ENCODE measurements at places on chromosomes 12 and 14. TPM values are rescaled to one million over a fixed set of nuclear protein-coding genes. Genes with fewer than 3 reads are reported as not detected.

Gene MMP14
- 158 TPM for total RNA-seq

Gene GPR132
- total RNA-seq, result 5.1 TPM

DNA sequence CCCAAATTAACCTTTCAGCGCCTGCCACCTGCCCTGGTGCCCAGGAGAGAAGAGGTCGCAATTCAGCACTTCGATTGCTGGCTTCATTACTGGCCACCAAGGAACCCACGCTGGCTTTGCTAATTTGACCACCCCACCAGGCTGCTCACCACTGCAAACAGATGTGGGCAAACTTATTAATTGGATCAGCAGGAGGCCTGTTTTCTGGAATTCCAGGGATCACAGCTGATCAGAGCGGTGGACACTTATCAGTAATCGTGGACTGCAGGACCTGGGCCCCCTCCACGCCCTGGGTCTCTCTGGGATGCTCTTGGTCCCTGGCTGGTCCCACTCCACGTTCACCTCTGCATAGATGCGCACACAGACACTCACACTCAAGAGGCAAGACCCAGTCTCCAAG lies 27.8 kb downstream of the BEGAIN start:
- no peak for DNase-seq

GRCh38 chr12:6759741-6760140 lies 6.4 kb upstream of the PTMS start:
- no peak for DNase-seq

DNA sequence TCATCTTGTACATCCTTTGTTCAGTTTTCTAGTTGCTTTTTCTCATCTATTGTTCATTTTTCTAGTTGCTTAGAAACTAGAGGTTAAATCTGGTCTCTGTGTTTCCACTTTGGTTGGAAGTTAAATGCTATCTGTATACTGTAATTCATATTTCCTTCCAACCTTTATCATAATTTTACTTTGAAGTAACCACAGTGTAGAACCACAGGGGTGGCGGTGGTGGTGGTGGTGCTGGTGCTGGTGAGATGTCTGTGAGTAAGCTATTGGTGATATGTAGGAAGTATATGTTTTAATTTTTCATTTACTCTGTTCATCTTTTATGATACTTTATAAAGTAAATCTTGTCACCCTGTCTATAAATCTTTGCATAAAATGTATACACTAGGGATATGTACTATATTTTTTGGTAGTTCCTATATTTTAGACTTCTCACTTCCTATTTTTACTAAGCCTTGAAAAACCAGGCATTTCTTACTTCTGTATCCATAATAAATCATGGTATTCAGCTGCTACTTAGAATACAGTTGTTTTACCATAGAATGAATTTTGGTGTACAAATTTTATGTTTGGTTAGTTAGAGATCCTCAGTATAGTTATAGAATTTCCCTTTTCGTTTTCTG lies 31.9 kb downstream of the CCDC91 start:
- DNase-seq, result no peak

DNA sequence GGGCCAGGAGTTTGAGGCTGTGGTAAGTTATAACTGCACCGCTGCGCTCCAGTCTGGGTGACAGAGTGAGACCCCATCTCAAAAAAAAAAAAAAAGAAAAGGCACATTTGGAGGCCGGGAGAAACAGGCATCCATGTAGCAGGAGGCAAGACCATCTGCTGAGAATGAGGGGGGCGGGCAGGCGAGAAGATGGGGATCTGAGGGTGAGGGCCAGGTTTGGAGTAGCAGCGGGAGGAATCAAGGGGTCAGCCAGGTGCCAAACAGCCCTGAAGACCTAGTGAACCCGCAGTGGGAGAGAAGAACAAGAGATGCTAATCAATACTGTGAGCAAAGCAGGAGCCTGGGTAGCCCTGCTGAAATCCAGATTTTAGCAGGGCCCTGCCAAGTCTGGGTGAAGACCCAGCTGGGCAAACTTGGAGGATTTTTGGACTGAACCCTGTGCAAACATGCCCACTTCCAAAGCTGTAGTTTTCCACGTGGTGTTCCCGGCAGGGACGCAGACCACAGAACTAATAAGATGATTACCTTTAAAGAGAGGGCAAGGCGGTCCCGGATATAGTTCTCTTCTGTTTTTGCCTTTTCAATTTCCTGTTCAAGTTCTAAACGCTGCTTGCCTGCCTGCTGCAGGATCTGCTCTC lies 61.0 kb downstream of the NIN start:
- no peak for DNase-seq

DNA sequence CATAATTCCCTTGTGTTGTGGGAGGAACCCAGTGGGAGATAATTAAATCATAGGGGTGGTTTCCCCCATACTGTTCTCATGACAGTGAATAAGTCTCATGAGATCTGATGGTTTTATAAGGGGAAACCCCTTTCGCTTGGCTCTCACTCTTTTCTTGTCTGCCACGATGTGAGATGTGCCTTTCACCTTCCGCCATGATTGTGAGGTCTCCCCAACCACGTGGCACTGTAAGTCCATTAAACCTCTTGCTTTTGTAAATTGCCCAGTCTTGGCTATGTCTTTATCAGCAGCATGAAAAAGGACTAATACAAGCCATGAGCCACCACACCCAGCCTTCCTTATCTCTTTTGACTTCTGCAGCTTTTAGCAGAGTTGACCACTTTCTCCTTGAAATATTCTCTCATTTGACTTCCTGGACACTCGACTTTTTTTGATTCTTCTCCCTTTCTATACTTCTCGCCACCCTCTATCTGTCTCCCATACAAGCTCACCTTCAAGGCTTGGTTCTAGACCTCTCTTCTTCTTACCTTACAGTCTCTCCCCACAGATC lies 2.3 kb downstream of the MTERF2 start:
- DNase-seq, result no peak
